ENCODE measurements at places on chromosomes 7 and 10.

GRCh38 chr10:11610826-11611247, 613 bp downstream of the USP6NL start:
- DNase-seq = peak; percentile 16

- peak; percentile 82 for DNase-seq
Measured at GRCh38 chr10:102300278-102300843, 55.0 kb downstream of the GBF1 start.

- no peak for DNase-seq
Measured at GRCh38 chr7:18874880-18875279, 242.6 kb downstream of the TWIST1 start.

GRCh38 chr7:49279891-49280290, 355.5 kb downstream of the CDC14C start:
- no peak for DNase-seq

DNA sequence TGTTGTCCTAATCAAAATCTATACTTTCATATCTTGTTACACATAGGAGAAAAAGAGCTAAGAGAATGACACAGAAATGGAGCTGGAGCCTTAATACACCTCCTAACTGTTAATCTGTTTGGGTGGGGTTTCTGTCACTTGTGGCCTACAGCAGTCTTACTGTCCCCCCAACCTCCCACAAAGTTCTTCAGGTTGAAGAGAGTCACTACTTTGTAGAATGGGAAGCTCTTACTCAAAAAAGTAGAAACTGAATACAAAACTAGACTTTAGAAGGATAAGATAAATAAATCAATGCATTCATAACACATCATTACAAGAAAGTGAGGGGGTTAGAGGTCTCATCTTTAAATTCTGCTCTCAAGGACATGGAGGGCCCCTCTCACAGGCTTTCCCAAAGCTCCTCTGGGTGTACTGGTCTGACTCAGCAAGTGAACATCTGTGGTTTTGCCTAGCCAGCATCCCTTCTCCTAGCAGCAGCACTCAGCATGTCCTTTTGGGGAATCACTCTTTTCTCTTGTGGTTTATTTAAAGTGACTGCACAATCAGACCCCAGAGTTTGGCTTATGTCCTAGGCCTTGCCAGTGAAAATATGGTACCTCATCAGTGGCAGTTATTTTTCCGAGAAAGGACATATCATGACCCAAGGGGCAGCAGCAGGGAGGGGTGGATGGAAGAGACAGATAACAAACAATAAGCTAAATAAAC, 2.0 kb upstream of the BLVRA start:
- peak; percentile 86 for DNase-seq

DNA sequence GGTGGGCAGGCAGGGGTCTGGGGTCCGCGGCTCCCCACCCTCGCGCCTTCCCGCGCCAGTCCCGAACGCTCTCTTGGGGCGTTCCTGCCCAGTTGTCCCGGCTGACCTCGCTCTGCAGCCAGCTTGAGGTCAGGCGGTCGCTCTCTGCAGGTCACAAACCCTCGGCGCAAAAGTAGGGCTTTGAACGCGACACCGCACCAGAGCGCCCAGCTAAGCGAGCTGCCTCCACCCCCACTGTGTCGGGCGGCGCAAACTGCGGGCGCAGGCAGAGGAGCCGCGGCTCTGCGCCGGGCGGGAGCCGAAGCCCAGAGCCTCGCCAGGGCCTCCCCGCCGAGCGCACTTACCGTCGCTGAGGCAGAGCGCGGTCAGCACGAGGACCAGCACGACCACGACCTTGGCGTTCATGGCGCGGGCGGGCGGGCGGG, 284 bp downstream of the CXCL12 start:
- no peak for DNase-seq

- no peak for DNase-seq
Measured at GRCh38 chr7:30369879-30370278, 85.5 kb downstream of the ZNRF2 start.

DNA sequence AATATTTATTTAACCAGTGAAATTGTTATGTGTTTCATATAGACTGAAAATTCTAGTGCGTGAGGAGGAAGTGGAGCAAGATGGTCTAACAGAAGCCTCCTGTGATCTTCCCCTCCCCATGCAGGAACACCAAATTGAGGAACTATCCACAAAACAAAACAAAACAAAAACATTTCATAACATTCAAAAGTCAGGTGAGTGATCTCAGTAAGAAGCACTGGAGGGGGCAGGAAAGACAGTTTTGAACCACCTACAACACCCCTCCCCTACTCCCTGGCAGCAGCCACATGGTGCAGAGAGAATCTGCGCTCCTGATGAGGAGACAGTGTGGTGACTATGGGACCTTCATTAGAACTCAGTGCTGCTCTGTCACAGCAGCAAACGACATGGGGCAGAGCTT, 221.9 kb upstream of the SEMA3C start:
- DNase-seq = no peak

DNA sequence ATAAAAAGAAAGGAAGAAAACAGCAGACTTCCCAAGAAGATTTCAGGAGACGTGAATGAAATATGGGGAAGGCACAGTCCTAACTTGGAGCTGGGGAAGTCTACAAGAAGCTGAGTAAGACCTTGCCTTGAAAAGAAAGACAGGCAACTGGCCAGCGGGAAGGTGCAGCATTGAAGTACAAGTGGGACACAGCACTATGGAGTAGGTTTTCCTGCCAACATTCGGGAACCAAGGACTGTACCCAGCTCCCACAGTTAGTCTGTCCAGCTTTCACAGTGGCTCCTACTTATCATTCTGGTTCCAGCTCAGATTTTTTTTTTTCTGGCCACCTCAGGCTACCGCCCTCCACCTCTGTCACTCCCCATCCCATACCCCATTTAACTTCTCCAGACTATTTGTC, 10.0 kb downstream of the HPS1 start:
- no peak for DNase-seq

DNA sequence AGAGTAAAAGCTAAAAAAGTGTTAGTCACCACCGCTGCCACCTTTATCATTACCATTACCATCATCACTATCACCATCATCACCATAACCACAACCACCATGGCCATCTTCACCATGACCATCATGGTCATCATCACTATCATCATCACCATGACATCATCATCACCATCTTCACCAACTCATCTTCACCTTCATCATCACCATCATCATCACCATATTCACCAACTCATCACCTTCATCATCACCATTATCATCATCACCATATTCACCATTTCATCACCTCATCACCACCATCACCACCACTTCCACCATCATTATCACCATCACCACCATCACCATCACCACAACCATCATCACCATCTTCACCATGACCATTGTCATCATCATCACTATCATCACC, 46.5 kb upstream of the PDGFA start:
- DNase-seq = no peak

DNA sequence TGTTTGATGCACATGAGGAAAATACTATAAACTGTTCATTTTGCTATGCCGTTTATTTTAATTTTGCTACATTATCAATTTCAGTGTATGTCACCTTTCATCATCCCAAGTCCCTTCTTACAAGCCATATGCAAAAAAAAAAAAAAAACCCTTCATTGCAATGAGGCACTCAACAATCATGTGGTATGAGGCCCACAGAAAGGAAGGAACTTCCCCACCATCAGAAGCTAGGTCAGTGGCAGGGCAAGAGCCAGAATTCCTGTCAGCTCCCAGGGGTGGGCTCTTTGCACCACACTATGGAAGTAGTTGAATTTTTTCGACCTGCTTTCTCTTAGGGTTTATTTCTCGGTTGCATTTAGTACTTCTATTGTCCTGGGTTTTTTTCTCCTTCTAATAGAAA, 75.4 kb downstream of the NOC3L start:
- no peak for DNase-seq

DNA sequence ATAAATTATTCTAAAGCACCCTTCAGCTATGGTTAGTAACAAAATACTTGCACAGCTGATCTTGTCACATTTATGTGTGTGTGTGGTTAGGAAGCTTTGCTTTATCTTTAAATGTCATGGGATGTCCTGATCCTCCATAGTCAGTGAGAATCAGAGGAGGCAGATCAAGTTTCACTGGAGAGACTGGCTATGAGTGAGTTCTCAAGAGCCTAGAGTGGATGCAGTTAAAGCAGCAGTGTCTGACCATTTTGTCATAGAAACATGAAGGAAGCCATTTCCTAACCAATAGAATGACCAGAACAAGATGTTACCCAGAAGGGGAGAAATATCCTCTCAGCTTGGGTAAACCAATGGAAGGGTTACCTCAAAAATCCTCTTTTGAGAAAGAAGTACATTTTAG, 207.2 kb upstream of the DKK1 start:
- no peak for DNase-seq

GRCh38 chr7:152180048-152180447, 154.6 kb downstream of the GALNT11 start:
- DNase-seq = no peak

- no peak for DNase-seq
Measured at GRCh38 chr10:1674501-1674900, 62.8 kb downstream of the ADARB2 start.

GRCh38 chr7:104906556-104906955, 107.4 kb upstream of the KMT2E start:
- no peak for DNase-seq

GRCh38 chr10:70567603-70568002, 34.9 kb downstream of the PRF1 start:
- no peak for DNase-seq

DNA sequence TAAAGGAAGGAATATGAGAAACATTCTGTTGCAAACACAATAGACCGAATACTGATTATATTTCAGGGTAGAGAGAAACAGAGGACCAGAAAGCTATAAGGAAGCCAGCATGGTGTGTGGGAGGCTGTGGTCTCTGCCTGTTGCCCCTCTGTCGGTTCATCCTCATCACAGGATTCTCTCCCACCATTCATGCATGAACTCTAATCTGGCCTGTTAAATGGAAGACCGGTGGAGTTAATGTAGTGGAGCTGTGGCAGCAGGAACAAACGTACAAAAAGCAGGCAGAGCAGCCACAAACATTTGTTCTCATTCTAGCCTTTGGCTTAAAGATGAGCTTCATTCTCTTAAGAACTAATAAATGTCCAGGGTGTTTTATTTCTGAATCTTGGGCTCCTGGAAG, 902.4 kb downstream of the LRMDA start:
- DNase-seq = no peak

- peak; percentile 50 for DNase-seq
Measured at GRCh38 chr7:47792521-47793121, 155.6 kb downstream of the PKD1L1 start.

GRCh38 chr10:126157189-126157588, 231.1 kb downstream of the ADAM12 start:
- no peak for DNase-seq

- DNase-seq = no peak
Measured at GRCh38 chr10:57807906-57808305, 459.8 kb downstream of the IPMK start.

DNA sequence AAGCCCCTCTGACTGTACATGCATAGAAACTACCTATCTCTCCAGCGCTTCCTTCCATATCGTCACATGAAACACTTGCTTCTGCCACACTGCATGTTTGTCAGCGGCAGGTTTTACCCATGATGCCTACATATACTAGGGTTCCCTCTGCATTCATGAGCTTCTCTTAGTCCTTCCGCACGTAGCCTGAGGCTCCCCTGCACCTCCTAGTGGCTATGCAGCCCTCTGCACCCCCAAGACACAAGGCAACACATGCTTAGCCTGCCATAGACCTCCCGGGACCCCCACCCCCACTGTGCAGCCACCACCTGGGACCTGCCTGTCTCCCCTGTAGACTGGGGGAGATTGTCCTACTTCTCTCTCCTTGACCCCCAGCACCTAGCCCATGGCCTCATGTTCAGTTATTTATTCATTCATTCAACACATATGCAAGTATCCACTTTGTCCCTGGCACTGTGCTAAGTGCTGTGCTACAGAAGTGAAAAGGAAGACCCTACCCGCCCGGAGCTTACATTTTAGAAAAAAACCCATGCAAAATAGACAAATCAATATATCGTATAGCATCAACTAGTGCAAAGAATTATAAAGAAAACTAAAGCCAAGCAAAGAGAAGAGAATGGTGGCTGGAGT, 23.5 kb downstream of the TMEM273 start:
- no peak for DNase-seq

GRCh38 chr7:15985587-15986384, 299.3 kb upstream of the MEOX2 start:
- no peak for DNase-seq

- no peak for DNase-seq
Measured at GRCh38 chr7:17488829-17489228, 190.4 kb downstream of the AHR start.

DNA sequence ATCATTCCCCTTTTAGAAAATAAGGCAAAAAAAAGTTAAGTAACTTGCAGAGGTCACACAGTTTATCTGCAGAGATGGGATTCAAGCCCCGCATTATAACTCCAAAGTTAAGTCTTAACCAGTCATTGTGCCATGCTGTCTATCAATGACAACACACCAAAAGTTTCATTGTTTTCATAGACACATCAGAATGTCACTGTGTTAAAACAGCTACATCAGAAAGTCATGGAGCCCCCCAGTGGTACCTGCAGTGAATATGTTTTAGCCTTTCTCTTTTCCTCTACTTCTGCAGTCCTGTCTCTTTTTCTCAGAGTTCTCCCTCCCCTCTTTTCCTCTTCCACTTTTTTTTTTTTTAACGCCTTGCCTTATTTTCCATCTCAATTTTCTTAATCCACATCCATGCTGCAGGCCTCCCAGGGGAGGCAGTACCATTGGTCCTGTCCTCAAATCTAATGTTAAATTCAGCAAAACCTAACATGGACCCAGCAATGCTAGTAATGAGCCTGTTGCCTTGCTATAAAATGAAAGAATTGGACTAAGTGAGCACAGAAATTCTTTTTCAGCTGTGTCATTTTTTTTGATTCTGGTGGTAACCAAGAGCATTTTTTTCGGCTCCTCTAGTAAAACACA, 3.8 kb upstream of the NRCAM start:
- peak; percentile 36 for DNase-seq

GRCh38 chr10:60732807-60733516, 45.3 kb upstream of the CDK1 start:
- no peak for DNase-seq

DNA sequence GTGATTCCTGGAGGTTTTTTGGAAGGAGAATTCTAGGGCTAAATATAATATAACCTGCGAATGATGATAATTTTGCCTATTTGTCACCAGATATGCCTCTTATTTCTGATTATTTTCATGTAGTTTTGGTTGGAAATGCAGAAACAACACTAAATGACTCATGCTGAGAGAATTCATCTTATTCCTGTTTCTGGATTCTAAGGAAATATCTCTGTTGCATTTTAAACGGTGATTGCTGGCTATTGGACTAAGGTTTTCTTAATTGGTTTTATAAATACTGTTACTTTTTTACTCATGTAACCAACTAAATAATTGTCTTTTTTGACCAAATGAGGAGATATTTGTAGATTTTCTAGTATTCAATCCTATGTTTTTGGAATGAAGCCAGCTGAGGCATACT, 204.9 kb upstream of the NPSR1 start:
- DNase-seq = peak; percentile 42

GRCh38 chr10:120260456-120260855, 196.6 kb upstream of the PLPP4 start:
- DNase-seq = no peak

DNA sequence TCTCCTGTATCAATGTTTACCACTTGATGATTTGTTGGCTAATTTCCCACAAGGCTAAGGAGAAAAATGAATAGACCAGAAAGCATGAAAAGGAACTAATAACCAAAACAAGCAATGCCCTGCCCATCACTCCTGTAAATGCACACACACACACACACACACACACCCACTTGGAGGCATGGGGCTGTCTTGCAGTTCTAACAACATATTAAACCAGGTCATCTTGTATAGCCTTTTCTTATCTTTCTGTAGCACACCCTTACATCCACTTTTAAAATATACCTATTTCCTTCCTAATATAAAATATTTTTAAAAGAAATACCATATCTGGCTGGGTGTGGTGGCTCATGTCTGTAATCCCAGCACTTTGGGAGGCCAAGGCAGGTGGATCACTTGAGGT, 105.3 kb downstream of the CTTNBP2 start:
- DNase-seq = no peak
